ENCODE measurements at places on chromosomes 16 and 17. TPM values are rescaled to one million over a fixed set of nuclear protein-coding genes. Genes with fewer than 3 reads are reported as not detected.

DNA sequence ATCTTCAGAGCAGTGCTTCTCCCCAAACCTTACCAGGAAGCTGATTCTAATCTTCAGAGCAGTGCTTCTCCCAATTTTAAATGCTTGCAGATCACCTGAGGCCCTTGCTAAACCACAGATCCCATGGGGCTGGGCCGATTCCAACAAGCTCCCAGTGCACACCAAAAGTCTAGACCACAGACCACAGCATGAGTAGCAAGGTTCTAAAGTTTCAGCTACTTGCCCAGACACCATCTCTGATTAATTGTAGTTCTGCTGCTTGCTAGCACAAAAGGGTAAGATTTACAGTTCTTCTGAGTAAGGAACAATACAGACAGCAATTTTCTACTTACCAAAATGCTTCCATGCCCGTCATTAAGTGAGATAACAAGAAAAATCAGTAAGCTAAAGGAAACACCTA, 12.2 kb downstream of the CLEC3A start:
- DNase-seq = no peak

- no peak for DNase-seq
Observed at GRCh38 chr17:4551141-4551540, 4.0 kb downstream of the MYBBP1A start.

DNA sequence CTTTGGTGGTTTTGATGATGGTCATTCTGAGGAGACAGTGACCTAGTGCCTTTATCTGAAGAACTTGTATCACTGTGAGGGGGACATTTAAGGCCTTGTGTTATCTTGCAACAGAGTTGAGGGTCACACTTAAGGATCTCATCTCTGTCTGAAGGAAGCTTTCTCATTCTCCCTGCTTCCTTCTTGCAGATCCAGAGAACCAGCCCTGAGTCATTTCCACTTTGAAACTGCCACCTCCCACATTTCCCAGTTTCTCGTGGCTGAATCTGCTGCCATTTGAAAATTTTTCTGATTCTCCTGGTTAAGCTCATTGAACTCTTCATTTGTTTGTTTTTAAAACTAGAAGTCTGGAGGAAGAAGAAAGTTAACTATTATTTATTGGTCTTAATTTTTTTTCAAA, 190.2 kb upstream of the CDH11 start:
- peak; percentile 67 for DNase-seq

The ANKRD13B gene
- 2.4 TPM for total RNA-seq

The CCL1 gene
- total RNA-seq = 0.55 TPM

The CARD14 gene
- not detected for total RNA-seq
